Stimulated activated CD8-positive, alpha-beta memory T cell treated with anti-CD3 and anti-CD28 coated beads, Interleukin-4, amount 100 ng/mL, for 4 hours (primary cell): ENCODE measurements at places on chromosomes 7 and 10.

- no peak for DNase-seq
Observed at GRCh38 chr10:49119746-49120145, 4.4 kb upstream of the VSTM4 start.

GRCh38 chr10:75428434-75429158, 2.8 kb upstream of the LRMDA start:
- no peak for DNase-seq

GRCh38 chr10:86535132-86535882, 13.7 kb upstream of the WAPL start:
- no peak for DNase-seq

DNA sequence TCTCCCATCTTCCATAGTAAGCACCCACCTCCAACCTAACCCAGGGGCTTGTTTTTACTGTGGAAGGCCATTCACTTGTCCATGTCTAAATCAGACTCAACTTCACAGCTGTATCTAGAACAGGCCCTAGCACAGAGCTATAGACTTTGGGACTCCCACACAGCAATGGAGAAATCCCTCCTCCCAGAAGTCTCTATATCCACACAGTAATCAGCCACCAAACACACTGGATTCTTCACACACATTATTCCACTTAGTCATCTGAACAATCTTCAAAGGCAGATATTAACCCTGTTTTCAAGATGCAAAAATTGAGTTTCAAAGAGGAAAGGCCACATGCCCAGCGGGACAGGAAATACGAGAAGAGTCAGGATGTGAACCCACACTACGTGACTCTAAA, 81.8 kb downstream of the MALSU1 start:
- DNase-seq, result no peak

DNA sequence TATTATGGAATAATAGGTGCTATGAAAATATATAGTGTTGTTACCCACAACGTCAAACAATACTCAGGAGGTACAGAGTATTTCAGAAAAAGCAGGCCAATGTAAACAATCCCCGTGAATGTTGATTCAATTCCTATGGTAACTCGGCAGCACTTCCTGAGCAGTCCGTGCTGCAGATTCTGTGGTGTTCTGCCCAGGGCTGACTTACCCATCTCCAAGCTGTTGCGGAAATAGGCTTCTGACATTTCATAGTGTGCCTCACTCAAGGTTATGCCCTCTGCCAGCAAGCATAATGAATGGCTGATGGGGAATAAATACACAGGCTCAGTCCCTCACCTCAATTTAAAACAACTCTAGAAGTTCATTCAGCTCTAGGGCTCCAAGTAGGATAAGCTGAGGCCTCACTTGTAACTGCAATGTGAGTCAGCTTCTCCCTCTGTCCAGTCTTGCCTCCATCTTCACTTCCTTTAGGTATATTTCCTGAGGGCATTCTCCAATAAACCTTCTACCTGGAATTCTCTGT, 177.6 kb downstream of the GNAI1 start:
- no peak for DNase-seq

- DNase-seq, result no peak
Observed at GRCh38 chr7:114916261-114916892, 5.5 kb upstream of the MDFIC start.

GRCh38 chr7:48040944-48041652, 5.8 kb downstream of the C7orf57 start:
- DNase-seq, result no peak
